ENCODE measurements at places on chromosomes 7 and 10.

DNA sequence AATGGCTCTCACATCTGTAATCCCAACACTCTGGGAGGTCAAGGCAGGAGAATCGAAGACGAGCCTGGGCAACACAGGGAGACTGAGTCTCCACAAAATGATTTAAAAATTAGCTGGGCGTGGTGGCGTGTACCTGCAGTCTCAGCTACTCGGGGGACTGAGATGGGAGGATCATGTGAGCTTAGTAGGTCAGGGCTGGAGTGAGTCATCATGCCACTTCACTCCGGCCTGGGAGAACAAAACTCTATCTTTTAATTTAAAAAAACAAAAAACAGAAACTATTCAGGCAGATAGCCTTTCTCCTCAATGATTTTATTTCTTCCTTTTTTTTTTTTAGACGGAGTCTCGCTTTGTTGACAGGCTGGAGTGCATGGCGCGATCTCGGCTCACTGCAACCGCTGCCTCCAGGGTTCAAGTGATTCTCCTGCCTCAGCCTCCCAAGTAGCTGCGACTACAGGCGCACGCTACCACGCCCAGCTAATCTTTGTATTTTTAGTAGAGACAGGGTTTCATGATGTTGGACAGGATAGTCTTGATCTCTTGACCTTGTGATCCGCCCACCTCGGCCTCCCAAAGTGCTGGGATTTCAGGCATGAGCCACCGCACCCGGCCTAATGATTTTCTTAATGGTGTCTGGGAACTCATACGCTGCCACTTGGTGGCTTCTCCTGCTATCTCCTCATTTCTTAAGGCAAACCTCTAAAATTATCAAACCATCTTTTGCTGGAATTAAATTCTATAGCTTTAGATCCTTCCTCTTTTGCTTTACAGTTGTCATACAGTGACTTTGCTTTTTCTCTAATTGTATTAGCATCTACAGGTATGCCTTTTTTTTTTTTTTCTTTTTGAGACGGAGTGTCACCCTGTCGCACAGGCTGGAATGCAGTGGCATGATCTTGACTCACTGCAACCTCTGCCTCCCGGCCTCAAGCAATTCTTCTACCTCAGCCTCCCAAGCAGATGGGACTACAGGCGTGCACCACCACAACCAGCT, 22.9 kb downstream of the SRPK2 start:
- DNase-seq = no peak

DNA sequence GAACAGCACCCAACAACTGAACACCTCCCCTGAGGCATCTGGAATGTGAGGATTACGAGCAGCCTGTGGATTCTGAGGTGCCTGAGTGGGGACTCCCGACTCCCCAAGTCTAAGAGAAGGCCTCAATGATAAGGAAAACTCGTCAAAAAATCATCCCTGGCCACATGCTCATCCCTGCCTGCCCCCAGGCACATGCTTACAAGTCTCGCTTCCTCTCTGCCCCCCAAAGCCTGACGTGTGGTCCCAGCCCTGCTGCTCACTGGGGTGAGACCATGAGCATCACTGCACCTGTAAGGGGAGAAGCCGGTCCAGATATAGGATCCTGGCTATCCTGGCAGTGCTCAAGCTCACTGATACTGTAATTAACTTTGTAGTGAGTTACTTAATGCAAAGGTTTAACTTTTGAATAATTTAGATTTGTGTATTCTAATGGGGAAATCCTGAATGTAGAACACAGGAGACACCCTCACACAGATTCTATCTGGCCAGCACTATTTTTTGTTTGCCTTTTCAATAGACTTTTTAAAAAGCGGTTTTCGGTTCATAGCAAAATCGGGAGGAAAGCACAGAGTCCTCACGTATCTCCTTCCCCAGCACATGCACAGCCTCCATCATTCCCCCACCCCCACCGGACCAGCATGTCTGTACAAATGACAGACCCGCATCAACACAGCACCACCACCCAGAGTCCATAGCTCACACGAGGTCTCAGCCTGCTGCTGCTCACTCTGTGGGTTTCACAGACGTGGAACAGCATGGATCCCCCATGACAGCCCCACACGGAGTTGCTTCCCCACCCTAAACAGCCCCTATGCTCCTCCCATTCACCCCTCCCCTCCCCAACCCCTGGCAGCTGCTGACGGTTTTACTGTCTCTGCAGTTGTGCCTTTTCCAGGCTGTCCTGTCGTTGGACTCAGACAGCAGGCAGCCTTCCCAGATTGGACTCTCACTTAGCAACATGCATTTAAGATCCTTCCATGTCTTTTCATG, 167.9 kb downstream of the DIP2C start:
- no peak for DNase-seq

GRCh38 chr7:87310790-87311419, 34.6 kb upstream of the CROT start:
- no peak for DNase-seq

GRCh38 chr10:93703066-93703465, 674 bp upstream of the FRA10AC1 start:
- no peak for DNase-seq

DNA sequence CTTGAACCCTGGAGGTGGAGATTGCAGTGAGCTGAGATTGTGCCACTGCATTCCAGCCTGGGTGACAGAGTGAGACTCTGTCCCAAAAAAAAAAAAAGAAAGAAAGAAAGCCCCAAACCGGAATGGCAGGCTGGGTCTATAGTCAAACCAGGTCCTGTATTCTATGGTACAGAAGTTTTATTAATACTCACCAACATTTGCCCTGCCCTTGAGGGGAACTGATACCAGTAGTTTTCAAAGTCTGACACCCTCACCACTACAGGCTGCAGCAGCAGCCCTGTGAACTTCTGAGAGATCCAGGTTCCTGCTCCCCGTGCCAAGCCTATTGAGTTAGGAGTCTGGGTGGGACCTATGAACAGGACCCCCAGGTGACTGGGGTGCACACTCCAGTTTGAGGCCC, 80.6 kb downstream of the RGS10 start:
- DNase-seq = no peak

DNA sequence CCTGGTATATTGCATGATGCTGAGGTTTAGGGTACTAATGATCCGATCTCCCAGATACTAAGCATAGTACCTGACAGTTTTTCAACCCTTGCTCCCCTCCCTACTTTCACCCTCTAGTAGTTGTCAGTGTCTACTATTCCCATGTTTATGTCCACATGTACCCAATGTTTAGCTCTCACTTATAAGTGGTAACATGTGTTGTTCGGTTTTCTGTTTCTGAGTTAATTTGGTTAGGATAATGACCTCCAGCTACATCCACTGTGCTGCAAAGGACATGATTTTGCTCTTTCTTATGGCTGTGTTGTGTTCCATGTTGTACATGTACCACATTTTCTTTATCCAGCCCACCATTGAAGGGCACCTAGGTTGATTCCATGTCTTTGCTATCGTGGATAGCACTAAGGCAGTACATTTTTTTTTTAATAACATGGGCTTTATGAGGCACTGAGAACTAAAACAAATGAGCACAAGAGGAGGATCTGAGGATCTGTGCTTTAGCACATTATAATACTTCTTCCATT, 28.1 kb downstream of the ITGB8 start:
- DNase-seq = no peak

DNA sequence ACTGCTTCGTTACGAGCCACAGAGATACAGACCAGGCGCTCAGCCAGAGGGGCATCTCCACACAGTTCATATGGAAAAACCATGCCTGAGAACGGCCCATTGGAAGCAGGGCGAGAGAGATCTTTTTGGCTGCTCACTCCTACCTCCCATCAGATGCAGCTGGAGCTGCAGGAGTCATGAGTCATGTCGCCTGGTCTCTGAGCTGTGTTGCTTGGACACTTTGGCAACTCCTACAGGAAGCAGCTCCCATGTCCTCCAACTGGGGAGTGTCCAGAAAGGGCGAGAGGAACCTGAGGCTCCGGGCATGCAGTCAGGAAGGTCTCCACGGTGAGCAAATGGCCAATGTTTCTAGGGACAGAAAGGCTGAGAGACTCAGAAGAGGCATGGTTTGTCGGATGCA, 24.9 kb downstream of the INSIG1 start:
- no peak for DNase-seq

GRCh38 chr7:16471933-16472332, 6.4 kb upstream of the SOSTDC1 start:
- DNase-seq = no peak

DNA sequence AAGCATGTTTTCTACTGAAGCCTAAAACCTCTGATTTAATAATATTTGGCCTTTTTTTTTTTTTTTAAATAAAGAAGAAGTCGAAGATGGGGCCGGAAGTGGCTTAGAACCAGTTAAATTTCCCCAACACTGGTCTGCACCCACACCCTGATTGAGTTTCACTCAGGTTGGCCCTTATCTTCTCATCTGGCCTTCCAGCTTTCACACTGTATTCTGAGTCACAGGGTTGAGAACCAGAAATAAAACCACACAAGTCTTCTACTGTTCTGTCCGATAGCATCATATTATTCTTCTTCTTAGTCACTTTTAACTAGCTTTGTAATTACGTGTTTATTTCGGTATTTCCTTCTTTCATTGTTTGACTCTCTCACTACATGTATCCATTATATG, 9.9 kb downstream of the ZNF365 start:
- no peak for DNase-seq

- DNase-seq = no peak
These were observed 12.3 kb upstream of the PDCD4 start for GRCh38 chr10:110859206-110859972.

GRCh38 chr10:114616103-114616502, 42.0 kb downstream of the ABLIM1 start:
- DNase-seq = no peak

DNA sequence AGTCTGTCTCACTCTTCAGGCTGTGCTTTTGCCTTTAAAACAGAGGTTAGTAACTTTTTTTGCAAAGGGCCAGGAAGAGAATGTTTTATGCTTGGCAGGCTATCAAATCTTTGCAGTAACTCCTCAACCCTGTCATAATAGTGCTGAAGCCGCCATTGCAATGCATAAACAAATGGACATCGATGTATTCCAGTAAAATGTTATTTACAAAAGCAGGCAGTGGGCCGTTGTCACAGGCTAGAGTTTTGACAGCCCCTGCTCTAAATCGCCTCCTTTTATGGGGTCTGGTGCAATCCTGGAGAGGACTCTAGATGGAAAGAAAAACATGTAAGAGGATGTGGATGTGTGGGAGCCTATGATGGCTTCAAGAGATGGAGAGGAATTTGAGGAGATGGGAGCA, 568.3 kb downstream of the TYW1 start:
- no peak for DNase-seq

DNA sequence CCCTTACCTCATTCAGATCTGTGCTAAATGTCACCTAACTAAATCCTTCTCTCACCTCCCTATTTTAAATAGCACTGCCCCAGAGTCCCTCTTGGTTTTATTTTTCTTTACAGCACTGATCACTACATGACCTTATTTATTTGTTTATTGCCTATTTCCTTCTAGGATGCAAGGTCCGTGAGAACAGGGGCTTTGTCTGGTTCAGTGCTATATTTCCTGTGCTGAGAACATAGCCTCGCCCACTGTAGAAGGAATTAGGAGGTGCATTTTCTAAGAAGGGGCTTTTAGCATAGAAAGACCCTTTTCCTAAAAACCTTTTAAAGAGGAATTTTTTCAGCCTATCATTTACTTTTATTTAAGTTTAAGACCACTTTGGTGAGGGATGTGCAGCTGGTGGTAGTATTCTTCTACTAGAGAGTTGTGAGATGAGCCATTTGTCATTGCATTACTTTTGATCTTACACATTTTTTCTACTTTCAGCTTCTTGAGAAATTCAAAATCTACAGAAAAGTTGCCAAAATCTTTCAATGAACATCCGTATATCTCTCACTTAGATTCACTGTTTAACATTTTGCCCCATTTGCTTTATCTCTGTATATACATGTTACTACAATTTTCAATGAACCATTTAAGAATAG, 13.5 kb upstream of the PCGF5 start:
- no peak for DNase-seq

DNA sequence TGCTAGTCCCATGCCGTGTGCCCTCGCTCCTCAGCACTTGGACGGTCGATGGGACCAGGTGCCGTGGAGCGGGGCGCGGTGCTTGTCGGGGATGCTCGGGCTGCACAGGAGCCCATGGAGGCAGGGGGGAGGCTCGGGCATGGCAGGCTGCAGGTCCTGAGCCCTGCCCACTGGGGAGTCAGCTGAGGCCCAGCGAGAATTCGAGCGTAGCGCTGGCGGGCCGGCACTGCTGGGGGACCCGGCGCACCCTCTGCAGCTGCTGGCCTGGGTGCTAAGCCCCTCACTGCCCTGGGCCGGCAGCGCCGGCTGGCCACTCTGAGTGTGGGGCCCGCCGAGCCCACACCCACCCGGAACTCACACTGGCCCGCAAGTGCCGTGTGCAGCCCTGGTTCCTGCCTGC, 44.7 kb downstream of the ST7 start:
- DNase-seq = no peak

DNA sequence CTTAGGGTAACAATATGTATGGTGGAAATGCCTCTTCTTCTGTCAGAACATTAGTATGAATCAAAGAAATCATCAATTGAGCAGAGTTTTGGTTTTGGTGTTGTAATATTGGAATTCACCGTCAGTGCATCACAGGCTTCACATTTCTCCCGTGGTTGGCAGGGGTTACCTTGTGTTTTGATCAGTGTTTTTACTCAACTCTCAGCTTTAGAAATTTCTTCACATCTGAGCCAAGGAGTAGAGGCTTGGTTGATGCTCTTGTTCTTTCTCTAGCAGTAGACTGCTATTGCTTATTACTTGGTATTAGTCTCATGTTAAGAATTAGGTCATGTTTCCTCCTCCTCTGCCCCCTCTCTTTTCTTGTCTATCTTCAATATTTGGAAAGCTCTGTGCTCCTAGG, 188.8 kb upstream of the SMIM30 start:
- DNase-seq = no peak

DNA sequence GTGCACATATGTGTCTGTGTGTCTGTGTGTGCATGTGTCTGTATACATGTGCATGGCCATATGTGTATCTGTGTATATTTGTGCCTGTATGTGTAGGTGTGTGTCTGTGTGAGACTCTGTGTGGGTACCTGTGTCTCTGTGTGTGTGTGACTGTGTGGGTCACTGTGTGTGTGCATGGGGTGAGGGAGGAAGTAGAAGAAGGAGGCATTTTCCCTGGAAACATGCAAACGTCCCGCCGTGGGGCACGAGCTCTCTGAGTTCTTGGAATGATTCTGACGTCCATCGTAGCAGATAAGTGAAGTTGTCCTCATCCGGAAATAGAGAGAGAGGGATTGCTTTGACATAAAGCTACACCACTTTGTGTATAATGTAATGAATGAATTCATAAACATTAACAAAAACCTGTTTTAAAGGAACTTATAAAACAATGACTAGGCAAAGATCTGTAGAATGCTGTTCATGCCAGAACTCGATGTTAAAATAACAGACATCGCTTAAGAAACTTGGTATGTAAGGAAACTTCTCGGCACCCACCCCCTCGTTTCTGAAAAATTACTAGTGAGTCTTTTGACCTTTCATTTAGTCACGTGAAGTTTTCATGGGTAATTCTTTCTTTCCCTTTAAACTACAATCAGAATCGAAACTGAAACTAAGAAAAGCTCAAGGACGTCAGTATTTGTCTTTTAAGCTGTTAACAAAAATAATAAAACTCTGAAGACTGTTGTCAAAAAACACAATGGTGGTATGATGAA, 43.6 kb upstream of the KLF6 start:
- peak; percentile 66 for DNase-seq

- no peak for DNase-seq
These were observed 5.8 kb downstream of the NUDCD3 start for GRCh38 chr7:44484482-44485313.

GRCh38 chr7:157018997-157019608, 8.6 kb upstream of the MNX1 start:
- no peak for DNase-seq

Data from kidney glomerular epithelial cell (primary cell).